ENCODE measurements at places on chromosomes 2 and 18.

GRCh38 chr18:79048245-79048632 lies 21.0 kb upstream of the ATP9B start:
- no peak for DNase-seq

GRCh38 chr2:232633413-232634205 lies at the start of gene EFHD1:
EFHD1 (plus strand) TSS chr2:232633604; CDS start chr2:232633705, 101 bp downstream.
- DNase-seq = no peak

- no peak for DNase-seq
Observed at GRCh38 chr2:235135195-235135965, 183.6 kb downstream of the SH3BP4 start.

DNA sequence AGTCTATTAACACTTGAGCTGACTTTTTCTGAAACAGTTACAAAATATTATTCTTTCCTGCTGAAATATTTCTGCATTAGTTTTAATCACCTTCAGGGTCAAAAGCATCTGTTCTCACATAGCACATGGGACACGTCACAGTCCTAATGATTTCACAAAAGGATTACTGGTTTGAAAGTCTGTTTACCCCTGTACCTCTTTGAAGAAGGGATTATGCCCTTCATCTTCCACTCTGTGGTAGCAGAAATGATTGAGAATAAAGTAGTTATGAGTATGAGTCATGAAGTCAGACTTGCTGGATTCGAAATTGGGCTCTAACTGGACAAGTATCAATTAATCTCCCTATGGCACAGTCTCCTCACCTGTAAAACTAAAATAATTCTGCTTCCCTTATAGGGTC lies 121.2 kb downstream of the SATB2 start:
- DNase-seq = no peak

DNA sequence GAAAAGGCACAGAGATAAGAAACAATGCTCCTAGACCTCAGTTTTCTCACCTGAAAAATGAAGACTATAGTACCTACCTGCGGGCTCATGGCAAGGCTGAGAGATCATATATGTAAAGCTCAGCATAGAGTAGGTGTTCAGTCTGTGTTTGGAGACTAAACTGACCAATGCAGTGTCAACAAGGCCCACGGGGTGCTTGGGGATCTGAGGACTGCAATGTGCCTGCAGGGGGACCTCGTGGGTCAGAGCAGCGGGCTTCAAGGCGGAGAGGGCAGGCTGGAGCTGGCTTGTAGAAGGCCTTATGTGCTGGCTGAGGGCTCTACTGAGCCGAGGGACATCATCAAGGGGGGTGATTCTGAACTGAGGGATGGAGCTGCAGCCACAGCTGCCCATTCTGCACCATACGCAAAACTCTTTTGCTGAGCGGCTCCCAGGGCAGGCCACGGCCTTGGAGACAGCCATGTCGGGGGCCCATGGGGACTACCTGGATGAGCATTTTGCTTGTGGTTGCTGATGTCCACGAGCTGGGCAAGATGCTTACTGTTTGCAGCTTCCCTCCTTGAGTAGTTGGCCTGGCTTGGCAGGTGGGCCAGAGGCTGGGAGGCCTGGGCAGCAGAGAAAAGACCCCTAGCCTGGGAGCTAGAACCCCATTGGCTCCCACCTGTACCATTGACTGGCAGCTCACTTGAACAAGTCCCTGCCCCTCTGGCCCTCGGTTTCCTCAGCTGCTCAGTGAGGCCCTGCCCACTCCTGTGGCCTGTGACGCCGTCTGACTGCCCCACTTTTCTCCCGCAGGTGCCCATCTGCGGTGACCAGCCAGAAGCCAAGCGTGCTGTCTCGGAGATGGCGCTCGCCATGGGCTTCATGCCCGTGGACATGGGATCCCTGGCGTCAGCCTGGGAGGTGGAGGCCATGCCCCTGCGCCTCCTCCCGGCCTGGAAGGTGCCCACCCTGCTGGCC lies 23.5 kb downstream of the STEAP3 start:
- DNase-seq = no peak

GRCh38 chr2:157760949-157761348 lies 115.2 kb downstream of the ACVR1 start:
- DNase-seq = no peak

- no peak for DNase-seq
Observed at GRCh38 chr2:3491716-3492474, 27.4 kb downstream of the ADI1 start.

GRCh38 chr18:55473058-55473457 lies 114.9 kb downstream of the TCF4 start:
- no peak for DNase-seq

GRCh38 chr2:101041413-101041812 lies 39.3 kb downstream of the RPL31 start:
- DNase-seq = no peak

DNA sequence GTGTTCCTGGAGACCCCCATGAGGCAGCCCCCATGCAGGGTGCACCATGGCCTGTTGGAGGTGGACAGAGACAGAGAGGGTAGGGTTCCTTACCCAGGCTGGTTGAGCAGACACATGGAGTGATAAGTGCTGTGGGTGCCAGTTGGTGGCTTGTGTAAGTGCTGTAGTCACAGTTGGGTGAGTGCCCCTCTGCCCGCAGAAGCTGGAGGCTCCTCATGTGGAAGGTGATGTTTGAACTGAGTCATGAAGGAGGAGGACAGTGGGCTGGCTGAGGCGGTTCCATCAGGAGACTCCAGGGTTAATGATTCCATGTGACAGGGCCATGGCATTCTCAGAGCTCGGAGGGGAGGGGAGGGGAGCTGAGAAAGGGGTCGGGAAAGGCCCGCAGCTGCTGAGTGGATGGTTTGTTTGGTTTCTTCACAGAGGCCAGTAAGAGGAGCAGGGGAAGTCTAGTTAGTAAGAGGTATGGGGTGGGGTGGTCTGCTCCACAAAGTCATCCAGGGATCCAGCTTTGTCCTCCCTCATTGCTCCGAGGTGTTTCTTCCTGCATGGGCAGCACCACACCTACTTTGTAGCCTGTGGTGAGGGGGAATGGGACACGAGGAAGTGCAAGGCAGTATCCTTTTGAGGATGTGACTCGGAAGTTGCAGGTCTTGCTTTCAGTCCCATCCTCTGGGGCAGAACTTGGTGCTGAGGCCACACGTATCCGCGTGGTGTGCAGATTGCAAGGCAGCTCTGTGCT lies 13.6 kb downstream of the IMPA2 start:
- no peak for DNase-seq

GRCh38 chr18:10791169-10791831 lies 265.5 kb downstream of the NAPG start:
- no peak for DNase-seq

DNA sequence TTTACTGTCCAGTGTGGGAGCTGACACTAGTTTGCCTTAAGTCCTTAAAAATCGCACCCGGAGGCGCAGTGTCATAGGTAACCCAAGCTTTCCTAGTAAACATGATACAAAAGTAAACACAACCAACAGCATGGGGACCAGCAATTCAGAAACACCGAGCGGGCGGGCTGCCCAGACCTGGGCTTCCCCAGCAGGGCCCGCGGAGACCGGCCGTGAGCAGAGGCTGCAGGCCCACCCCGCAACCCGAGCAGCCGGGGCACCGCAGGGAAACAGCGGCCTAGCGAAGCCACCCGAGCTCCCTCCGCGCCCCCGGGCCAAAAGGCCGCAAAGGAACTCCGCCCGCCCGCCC lies 296 bp downstream of the TTC21B start:
- DNase-seq = no peak

DNA sequence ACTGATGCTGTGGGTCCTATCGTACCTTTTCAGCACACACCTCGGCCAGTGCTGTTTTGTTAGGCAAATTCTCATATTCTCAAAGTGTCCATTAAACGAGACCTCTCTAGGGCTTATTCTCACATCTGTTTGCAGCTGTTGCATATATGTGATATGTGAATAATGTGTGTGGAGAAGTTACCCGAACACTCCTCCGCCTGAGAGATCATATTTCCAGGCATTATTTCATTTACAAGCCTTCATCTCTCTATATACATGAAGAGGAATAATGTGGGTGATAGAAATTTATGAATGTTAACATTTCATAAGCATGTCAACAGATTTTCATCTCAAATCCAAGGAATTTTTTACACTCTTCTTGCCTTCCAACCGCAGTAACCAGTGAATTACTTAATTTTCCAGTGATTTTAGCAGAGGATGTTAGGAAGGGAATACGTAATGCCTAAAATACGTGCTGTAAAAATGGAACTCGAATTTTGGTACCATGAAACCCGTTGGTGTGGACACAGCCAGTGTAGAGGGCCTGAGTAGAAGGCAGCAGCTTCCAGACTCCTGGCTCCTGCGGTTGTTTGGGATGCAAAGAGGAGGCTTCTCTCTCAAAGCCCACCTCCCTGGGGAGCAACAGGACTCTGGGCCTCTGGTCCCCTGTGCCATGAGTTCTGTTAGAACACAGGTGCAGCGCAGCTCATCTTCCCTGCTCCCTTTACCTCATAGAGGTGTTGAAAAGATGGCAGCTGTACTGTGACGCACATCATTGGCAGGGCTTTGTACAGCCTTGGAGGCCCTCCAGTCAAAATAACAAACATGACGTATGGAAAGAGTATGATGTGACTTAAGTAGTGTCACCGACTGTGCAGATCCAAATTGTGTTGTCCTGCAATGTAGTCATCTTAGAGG lies 280.1 kb downstream of the NEDD4L start:
- DNase-seq = no peak

DNA sequence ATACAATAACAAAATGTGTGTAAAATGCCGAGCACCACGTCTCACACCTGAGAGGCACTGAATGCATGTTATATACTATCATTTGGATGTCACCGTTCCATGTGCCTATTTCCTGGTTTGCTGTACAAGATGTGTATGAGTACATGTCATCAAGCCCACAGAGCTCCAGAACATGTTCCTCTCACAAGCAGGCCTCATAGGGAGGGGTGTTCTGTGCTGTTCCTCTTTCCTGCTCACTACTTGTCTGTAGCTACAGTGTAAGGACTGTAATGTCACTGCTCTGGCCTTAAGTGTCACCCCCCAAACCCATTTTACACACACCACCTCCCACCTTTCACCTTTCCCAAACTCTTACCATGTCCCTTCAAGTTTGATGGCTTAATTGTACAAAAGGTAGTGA lies 1.8 kb downstream of the AFF3 start:
- DNase-seq = no peak

DNA sequence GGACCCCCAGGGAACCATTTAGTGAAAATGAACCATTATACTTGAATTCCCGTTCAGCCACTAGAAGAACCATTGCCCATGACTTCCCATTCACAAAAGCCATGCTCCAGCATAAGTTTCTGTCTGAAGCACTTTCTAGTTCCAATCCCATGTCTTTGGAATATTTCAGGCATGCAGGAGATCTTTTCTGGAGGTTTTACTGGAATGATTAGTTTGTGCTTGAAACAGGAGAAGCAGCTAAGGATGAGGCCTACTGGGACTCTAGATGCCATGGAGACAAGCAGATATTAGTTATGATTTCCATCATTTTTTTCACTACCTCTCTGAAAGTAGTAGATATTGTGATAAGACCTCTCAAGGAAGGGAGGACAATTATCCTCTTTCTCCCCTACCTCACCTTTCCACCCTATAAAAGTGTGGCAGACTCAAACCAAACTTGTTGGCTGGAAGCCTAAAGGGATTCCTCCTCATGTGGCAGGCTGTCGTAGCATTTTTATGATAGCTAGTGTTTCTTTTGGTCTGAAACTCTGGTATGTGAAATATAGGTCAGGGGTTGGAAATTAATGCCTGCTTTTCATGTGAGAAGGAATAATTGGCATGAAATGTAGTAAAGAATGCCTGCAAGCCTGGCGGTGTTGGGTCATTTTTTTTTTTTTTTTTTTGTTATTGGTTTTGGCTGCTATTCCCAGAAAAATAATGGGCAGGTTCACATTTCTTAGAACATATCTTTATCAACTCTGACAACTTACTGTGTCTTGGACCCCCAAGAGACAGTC lies 29.3 kb upstream of the MMADHC start:
- no peak for DNase-seq

DNA sequence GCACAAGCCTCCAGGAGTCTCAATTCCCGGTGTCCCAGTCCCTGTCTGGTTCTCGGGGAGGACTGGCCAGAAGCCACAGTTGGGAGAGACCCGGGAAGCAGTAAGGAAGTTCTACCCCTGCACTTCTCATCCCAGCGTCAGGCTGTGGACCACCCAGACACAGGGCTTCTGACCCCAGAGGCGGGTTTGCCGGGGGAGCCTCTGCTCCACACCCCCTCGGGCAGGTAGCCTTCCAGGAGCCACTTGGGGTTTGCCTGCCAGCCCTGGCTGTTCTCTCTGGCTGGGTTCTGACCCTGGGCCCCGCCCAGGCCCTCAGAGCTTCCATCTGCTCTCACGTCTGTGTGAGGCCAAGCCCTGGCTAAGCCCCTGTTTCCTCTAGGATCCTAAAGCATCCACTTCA lies 94.4 kb upstream of the GPC1 start:
- DNase-seq = no peak

DNA sequence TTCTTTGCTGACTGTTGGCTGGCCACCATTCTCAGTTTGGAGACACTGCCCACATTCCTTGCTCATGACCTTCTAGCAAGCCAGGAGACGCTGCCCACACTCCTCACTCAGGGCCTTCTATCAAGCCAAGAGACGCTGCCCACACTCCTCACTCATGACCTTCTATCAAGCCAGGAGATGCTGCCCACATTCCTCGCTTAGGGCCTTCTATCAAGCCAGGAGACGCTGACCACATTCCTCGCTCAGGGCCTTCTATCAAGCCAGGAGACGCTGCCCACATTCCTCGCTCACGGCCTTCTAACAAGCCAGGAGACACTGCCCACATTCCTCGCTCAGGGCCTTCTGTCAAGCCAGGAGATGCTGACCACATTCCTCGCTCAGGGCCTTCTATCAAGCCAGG lies 131.3 kb upstream of the CBLN2 start:
- no peak for DNase-seq

GRCh38 chr2:609881-610280 lies 67.3 kb downstream of the TMEM18 start:
- DNase-seq = no peak

GRCh38 chr2:69134306-69134945 lies 121.4 kb downstream of the ANTXR1 start:
- DNase-seq = no peak

DNA sequence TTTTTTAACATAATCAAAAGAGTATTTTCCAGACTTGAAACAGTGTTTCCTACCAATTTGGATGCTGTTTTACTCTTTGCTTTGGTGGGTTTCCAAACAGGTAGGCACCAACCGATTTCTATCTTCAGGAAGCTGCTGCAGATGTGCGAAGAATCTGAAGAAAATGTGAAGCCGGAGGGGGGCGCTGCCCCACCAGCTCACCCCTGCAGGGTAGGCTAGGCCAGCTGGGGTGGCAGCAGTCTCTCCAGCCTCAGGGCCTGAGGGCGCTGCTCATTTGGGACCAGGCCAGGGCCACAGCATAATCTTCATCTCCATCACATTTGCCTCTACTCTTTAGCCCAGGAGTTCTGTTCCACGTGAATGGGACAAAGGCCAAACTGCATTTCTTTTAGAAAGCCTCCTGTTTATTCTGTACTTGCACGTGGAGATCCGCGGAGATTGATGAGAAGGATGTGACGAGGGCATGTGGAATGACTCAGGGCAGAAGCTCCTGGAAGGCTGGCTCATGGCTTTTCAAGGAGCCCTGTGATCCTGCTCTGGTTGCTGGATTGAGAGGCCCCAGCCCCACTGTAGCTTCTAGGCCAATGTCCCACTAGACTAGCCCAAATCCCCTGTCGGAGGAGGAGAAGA lies 84.2 kb upstream of the FAM136A start:
- no peak for DNase-seq

- DNase-seq = no peak
Observed at GRCh38 chr2:238879621-238880377, 31.9 kb downstream of the TWIST2 start.

GRCh38 chr2:237083026-237083425 lies 2.7 kb upstream of the COPS8 start:
- DNase-seq = no peak

Data from GM19239 (cell line).